Nephron progenitor cell (in vitro differentiated cells): ENCODE measurements at places on chromosomes 12 and 14.

DNA sequence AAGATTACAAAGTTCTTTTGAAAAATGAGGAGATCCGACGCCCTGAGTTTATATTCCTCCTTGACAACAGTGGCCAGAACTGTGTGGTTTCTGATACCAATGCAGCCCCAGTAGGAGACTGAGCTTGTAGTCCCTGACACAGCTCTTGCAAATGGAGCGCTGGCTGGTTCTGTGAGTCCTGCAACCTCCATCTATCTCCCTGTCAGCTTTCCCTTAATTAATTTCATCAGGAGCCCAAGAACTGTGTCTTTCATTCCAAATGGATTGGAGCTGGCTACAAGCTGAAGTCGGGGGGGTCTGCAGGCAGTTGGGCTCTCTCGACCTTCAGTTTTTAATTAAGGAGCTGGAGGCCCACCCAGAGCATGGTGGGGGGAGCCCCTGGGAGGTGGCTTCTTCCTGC, 160.6 kb downstream of the ADGRD1 start:
- DNase-seq: no peak

- DNase-seq: no peak
Measured at GRCh38 chr12:9960590-9960989, 10.6 kb upstream of the CLEC12A start.

GRCh38 chr12:43273467-43273866, 278.5 kb downstream of the ADAMTS20 start:
- DNase-seq: no peak

DNA sequence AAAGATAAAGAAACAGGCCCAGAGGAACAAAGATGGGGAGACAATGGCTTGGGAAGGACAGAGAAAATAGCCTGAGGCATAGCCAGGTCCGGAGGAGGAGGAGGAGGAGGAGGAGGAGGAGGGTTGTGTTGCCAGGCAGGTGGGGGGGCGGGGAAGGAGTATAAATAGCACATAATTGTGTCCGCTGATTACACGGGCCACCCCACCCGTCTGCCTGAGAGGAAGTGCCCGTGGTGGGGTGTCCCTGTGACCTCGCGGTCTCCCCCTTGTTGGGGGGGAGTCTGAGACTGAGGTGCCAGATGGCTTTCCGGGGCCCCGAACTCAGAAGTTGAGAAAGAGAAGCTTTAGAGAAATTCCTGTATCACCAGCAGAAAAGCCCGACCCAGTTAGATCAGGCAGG, 1.9 kb upstream of the SP7 start:
- no peak for DNase-seq

GRCh38 chr12:91441993-91442952, 259.7 kb upstream of the DCN start:
- no peak for DNase-seq

- DNase-seq: no peak
Measured at GRCh38 chr12:122788387-122788786, 14.0 kb downstream of the CCDC62 start.
